WTC11 (cell line): ENCODE measurements at places on chromosomes 3 and 15.

DNA sequence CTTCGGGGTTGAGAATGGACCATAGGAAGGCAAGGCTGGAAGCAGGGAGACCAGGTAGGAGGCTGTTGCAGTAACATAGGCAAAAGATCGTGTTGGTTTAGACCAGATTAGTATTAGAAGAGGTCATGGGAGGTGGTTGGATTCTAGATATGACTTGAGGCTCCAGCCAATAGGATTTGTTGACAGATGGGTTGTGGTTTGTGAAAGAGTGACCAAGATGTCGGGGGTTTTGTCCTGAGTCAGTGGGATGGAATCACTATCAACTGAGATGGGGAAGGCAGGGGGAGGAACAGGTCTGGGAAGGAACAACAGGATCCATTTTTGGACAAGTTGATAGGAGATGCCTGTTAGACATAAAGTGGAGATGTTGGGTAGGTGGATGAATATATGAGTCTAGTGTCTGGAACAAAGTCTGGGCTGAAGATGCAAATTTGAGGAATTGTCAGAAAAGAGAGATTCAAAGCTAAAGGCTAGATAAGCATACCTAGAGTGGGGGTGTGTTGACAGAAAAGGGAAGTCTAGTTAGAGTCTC, 95.5 kb upstream of the NPHP3 start:
- H3K4me3 ChIP-seq, result no peak overlapping the region
- no peaks in the 10 kb centered on the region; the same call in 1 of the 2 replicates for H3K27me3 ChIP-seq
- no peaks in the 10 kb centered on the region for H3K36me3 ChIP-seq

DNA sequence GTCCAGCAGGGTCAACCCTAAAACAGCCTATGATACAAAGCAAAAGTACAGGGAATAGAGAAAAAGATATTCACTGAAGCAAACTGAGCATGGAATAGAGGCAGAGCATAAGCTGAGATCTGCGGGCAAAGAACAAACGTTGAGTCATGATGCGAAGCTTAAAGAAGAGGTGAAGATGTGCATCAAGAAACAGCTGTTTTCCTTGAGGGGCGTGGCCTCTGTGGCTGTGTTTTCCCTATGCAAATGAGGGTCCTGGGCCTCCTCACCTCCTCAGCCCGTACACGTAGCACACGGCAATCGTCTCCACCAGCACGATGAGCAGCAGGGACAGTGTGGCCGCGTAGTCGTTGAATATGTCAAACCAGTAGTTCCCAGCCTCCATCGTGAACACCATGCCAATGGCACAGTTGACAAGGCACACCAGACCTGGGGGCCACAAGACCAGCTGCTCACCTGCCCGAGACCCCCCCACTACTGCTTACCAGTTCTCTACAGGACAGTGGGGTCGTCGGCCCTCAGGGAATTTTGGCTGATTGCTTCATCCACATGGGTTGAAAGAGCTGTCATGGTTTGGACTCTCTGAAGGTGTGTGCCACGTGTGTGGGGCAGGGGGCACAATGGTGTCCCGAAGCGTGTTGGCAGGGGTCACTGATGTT, 33.6 kb downstream of the SLC6A20 start:
- H3K4me3 ChIP-seq, result no peak overlapping the region
- H3K4me1 ChIP-seq, result peaks cover 17% of the 10 kb centered on the region
- DNase-seq, result no peak
- no peak overlapping the region for H3K27ac ChIP-seq
- peaks cover 6% of the 10 kb centered on the region; the same call in 1 of the 2 replicates for H3K27me3 ChIP-seq

- H3K4me1 ChIP-seq, result no peaks in the 10 kb centered on the region
- no peak for DNase-seq
- H3K27ac ChIP-seq, result no peak overlapping the region
These were observed 152.3 kb downstream of the FBN1 start for GRCh38 chr15:48493084-48493762.

DNA sequence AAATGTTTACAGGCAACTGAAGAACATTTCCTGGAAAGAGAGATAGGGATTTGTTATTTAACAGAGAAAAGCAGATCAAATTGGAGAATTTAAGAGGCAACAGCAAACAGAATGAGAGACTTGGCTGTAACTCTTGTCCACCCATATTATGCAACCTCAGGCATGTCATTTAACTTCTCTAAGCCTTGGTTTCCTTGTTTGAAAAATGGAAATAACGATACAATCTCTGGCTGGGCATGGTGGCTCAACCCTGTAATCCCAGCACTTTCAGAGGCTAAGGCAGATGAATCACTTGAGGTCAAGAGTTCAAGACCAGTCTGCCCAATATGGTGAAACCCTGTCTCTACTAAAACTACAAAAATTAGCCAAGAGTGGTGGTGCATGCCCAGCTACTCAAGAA, 23.7 kb downstream of the ARRDC4 start:
- H3K4me3 ChIP-seq, result no peak overlapping the region
- no peak for DNase-seq
- H3K27me3 ChIP-seq, result peaks cover 5% of the 10 kb centered on the region; the same call in 1 of the 2 replicates
- H3K27ac ChIP-seq, result no peak overlapping the region

DNA sequence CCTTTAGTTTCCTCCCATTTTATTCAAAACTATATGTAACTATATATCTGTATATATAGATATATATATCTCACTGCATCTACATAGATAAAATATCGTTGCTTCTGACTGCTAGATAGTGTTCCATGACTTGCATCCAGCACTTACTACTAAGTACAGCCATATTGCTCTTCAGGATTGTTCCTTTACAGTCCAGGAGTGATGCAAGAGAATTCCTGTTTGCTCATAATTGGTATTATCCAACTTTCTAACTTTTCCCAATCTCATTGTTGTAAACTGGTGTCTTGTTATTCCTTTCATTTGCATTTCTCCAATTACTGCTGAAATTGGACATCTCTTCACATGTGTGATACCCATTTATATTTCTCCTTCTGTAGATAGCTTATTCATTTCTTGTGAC, 99.8 kb upstream of the STRIT1 start:
- no peak overlapping the region for H3K4me3 ChIP-seq
- peaks cover 4% of the 10 kb centered on the region; the same call in 1 of the 2 replicates for H3K4me1 ChIP-seq
- no peak overlapping the region for H3K27ac ChIP-seq
- DNase-seq, result no peak
- no peaks in the 10 kb centered on the region for H3K27me3 ChIP-seq

- no peak overlapping the region for H3K27ac ChIP-seq
- DNase-seq, result no peak
- 0 out of 2 replicates have a peak, but pooled peaks cover 4% of the 10 kb centered on the region for H3K4me1 ChIP-seq
- no peaks in the 10 kb centered on the region for H3K27me3 ChIP-seq
- H3K36me3 ChIP-seq, result peaks cover 12% of the 10 kb centered on the region
These were observed 189.8 kb downstream of the SLCO3A1 start for GRCh38 chr15:92043283-92043682.

GRCh38 chr3:122102191-122102935, 47.2 kb downstream of the CD86 start:
- peaks cover 4% of the 10 kb centered on the region; the same call in 1 of the 2 replicates for H3K4me1 ChIP-seq
- no peak overlapping the region for H3K4me3 ChIP-seq
- no peak overlapping the region for H3K27ac ChIP-seq
- no peaks in the 10 kb centered on the region for H3K27me3 ChIP-seq

DNA sequence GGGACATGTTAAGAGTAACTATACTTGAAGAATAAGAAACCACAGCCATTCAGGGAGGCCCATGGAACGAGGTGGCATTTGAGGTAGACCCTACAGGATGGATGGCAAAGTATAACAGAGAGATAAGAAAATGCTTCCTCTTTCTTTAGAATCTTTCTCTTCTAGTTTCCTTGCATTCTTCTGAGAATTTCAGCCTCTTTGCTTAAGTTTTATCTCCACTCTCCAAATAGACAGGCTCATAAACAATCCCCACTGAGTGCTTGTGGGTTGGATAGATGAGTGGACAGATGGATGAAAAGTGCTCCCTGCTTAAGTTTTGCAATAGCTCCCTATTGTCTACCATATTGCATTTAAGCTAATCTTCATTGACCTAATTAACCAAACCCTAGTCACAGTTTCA, 103.7 kb downstream of the MEX3B start:
- no peak for DNase-seq
- H3K4me3 ChIP-seq, result no peak overlapping the region
- peaks cover 3% of the 10 kb centered on the region for H3K36me3 ChIP-seq
- H3K27ac ChIP-seq, result no peak overlapping the region
- peaks cover 15% of the 10 kb centered on the region; the same call in 1 of the 2 replicates for H3K27me3 ChIP-seq

DNA sequence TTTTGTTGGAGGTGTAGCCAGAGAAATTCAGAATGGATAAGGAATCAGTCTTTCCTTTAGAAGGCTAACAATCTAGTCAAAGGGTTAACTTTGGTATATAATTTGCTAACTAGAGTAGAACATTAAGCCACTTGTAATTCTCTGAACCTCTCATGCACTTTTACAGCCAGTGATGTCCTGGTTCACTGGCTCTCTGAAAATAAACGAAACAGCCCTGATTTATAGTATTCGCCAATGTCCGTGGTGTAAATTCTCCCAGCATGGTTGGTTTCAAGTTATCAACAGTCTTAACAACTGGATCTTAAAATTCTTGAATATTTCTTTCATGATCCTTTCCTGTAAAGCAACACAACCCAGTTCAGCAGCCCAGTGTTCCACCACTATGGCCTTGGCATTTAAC, 500.4 kb upstream of the CDIN1 start:
- H3K36me3 ChIP-seq, result peaks cover 19% of the 10 kb centered on the region
- no peak for DNase-seq
- no peak overlapping the region for H3K4me3 ChIP-seq

DNA sequence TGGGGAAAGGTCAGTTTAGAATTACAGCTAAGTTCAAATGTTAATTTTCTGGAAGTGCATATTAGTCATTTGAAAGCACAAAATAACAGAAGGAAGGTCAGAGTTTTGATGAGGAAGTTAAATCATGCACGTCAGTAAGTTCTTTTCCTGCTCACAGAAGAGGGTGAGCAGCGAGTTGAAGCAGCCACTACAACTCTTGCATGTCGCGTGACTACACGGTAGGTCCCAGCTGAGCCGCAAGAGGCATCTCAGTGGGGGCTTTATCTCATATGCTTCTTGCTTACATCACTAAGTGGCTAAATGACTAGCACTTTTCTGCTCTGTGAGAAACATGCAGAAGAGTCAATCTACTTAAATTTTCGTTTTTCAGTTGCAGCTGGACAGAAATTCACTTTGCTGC, 21.3 kb upstream of the SEC62 start:
- no peak overlapping the region for H3K4me3 ChIP-seq
- no peak for DNase-seq
- no peak overlapping the region; the same call in 1 of the 2 replicates for H3K27ac ChIP-seq
- H3K4me1 ChIP-seq, result peaks cover 4% of the 10 kb centered on the region
- peaks cover 5% of the 10 kb centered on the region; the same call in 1 of the 2 replicates for H3K36me3 ChIP-seq
